ENCODE measurements at places on chromosomes 6 and 20.

GRCh38 chr6:93008375-93008774, 411.0 kb downstream of the EPHA7 start:
- DNase-seq = no peak

DNA sequence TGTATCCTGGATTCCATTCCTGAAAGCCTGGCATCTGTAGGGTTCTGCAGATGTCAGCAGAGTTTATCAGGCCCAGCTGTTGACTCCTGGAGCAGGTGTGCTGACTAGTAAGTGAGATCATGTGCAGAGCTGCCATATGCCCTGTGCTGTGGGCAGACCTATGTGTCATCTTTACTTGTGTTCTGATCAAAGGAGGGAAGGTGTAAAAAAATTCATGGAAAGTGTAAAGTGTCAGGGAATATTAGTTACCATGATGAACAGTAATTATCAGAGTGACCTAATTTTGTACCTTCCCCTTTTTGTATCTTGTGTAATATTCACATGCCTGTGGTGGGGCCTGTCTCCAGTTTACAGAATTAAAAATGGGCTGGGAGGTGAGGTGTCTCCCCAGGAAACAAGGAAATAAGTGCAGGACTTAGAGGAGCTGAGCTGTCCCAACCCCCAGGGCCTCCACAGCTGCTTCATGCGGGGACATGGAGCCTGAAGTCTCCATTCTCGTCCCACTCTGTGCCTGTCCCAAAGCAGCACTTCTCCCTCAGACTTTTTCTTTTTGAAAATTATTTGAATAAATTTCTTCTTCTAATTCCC, 148.2 kb upstream of the GGTLC1 start:
- no peak for DNase-seq

GRCh38 chr6:101344885-101345284, 48.6 kb upstream of the GRIK2 start:
- DNase-seq = no peak

DNA sequence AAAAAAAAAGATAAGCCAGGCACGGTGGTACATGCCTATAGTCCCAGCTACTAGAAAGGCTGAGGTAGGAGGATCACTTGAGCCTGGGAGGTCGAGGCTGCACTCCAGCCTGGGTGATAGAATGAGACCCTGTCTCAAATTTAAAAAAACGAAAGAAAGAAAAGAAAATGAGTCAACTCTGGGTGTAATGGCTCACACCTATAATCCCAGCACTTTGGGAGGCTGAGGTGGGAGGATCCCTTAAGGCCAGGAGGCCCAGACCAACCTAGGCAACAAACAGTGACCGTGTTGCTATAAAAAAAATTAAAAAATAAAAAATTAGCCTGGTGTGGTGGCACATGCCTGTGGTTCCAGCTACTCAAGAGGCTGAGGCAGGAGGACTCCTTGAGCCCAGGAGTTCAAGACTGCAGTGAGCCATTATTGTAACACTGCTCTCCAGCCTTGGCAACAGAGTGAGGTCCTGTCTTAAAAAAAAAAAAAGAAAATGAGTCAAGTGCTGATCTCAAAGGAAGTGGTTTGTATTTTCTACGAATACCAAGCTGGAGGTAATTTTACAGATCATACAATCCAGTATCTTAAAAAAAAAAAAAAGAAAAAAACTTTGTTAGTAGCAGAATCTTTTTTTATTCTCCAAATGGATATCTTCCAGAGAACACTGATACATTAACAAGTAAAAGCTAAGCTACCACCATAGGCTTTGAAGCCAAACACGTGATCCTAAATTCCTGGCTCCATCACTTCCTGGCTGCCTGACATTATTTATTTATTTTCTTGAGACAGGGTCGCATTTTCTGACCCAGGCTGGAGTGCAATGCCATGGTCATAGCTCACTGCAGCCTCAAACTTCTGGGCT, 5.7 kb downstream of the COMMD7 start:
- DNase-seq = no peak

- no peak for DNase-seq
Measured at GRCh38 chr20:10927936-10928840, 254.4 kb upstream of the JAG1 start.

- DNase-seq = no peak
Measured at GRCh38 chr20:32336918-32337347, 21.2 kb upstream of the ASXL1 start.

DNA sequence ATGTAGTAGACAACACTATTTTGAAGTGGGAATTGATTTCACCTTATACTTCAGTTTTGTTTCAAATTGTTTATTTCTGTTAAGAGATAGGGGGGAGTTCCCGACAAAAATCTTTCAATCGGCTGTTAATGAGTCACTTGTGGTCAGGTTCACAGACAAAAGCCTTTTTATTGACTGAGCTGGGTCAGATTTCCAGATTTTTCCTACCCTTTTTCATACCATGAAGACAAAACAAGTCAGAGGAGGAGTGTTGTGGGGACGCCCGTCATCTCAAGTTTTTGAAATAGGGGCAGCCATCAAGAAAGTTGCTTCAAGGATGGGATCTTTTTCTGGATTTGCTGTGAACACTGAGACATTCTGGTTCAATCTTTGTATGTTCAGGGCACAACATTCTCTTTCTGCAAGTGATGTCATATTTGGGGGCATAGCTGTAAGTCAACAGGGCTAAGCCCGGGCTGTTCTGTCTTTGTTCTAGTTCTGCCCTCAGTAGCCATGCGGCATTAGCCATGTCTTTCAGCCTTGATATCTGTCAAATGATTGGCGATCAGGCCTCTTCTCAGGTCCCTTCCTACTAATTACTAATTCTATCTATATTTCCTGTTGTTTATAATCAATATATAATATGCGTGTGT, 496.0 kb upstream of the MARCKS start:
- DNase-seq = no peak

- DNase-seq = no peak
Measured at GRCh38 chr6:168291450-168291849, 28.1 kb downstream of the DACT2 start.

GRCh38 chr6:28373925-28374324, 24.2 kb downstream of the ZKSCAN3 start:
- no peak for DNase-seq

- no peak for DNase-seq
Measured at GRCh38 chr6:169101036-169101805, 152.4 kb downstream of the THBS2 start.

DNA sequence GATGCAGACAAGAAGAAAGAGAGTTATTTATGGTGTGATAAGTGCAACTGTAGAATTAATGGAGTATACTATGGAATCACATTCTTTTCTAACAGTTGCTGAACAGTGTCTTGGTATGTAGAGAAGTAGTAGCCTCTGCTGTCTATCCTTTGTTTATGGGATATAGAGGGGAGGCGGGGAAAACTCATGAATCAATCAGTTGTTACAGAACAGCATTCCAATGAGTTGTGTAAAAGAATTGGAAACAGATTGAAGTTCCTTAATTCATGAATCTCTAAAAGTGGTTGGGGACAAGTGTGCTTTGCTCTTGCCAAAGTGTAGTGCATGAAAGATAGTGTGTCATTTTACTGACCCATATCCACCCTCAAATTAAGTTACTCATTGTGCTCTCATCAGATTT, 77.7 kb downstream of the FLRT3 start:
- DNase-seq = no peak

- DNase-seq = no peak
Measured at GRCh38 chr20:4555188-4555890, 166.4 kb upstream of the PRND start.

GRCh38 chr20:57475388-57476083, 49.4 kb downstream of the CTCFL start:
- DNase-seq = no peak

- no peak for DNase-seq
Measured at GRCh38 chr6:150363733-150364132, 5.1 kb upstream of the IYD start.

GRCh38 chr6:12751694-12752325, 35.2 kb downstream of the PHACTR1 start:
- DNase-seq = no peak

DNA sequence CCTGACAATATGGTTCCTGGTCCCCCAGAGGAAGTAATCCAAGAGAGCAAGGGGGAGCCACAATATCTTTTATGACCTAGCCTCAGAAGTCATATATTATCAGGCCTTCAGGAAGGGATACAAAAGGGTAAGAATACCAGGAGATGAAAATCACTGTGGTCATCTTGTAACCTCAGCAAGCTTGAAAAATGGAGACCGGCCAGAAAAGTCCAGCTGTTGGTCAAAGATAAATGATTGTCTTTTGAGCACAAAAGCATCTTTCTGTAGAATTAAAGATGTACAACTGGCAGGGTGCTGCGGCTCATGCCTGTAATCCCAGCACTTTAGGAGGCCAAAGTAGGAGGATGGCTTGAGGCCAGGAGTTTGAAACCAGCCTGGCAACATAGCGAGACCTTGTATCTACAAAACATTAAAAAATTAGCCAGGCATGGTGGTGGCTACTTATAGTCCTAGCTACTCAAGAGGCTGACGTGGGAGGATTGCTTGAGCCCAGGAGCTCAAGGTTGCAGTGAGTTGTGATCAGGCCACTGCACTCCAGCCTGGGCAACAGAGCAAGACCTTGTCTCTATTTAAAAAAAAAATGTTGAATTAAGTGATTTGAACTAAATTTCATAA, 118.0 kb upstream of the MARCKS start:
- DNase-seq = no peak

GRCh38 chr6:64255000-64255399, 619.4 kb downstream of the PHF3 start:
- DNase-seq = no peak

DNA sequence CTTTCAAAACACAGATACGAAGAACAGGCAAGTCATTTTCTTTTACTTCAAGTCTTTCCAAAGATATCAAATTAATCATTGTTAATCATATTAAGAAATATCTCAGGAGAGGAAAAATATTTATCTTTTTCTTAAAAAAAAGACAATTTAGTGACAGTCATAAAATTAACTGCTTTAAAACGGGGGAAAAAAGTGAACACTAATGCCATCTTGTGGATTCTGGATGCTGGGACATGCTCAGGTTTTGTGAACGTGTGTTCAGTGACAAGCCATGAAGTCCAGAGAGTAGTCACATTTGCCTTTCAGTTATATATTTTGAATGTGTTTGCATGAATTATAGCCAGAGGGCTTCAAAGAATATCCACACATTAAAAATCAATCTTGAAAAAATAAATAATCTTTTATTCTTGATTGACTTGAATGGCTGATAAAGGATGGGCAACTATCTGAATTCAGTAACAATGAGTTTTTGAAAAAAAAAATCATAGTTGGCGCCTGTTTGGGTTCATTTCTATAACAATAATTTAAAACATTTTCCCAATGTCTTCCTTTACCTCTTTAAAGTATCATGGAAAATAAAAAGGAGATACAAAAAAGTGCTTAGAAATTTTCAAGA, 74.7 kb upstream of the NOX3 start:
- no peak for DNase-seq

DNA sequence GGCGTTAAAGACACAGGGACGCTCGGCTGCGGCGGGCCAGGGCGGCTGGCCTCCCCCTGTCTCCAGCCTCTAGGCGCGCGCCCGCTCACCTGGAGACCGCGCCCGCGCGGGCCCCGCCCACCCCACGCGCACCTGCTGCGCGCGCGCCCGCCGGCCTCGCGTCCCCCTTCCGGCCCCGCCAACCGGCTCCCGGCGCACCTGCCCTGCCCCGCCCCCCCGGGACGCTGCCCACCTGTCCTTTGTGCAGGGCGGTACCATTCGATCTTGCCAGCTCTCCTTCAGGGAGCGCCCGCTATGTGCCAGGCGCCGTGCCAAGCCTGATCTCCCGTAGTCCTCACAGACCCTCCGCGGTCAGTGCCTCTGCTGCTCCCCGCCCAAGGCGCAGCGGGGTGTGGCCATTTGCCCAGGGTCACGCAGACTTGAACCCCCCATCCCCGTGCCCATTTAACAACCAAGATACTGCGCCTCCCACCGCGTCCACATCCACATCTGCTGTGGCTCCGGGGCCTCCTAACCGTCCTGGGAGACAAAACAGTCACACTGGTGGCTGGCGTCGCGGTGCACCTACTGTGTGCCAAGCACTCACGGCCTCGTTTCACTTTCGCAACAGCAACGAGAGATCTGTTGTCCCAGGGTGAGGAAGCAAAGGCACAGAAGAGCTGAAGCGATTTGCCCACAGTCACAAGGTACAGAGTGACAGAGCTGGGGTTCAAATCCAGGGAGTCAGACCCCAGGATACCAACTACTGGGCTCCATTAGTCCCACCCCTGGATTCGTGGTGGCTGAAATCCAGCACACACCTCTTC, 48.1 kb downstream of the NOL4L start:
- DNase-seq = no peak

DNA sequence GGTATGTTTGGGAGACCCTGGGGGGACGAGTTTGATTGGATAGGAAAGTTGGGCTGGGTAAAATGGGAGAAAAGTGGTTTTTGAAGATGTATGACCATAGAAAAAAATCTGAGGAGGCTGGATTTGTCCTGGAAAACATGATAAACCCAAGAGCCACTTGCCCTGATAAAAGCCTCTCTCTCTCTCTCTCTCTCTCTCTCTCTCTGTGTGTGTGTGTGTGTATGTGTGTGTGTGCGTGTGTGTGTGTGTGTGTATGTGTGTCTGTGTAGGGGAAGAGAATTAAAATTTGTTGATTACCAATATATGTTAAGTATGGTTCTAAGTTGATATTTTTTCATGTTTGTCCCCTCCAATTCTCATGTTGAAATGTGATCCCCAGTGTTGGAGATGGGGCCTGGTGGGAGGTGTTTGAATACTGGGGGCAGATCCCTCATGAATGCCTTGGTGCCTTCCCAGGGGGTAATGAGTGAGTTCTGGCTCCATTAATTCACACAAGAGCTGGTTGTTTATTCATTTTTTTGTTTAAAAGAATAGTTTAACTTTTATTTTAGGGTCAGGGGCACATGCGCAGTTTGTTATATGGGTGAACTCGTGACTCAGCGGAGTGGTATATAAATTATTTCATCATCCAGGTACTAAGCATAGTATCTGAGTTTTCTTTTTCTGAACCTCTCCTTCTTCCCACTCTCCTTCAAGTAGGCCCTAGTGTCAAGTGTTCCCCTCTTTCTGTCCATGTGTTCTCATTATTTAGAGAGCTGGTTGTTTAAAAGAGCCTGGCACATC, 208.8 kb downstream of the TFAP2B start:
- no peak for DNase-seq

DNA sequence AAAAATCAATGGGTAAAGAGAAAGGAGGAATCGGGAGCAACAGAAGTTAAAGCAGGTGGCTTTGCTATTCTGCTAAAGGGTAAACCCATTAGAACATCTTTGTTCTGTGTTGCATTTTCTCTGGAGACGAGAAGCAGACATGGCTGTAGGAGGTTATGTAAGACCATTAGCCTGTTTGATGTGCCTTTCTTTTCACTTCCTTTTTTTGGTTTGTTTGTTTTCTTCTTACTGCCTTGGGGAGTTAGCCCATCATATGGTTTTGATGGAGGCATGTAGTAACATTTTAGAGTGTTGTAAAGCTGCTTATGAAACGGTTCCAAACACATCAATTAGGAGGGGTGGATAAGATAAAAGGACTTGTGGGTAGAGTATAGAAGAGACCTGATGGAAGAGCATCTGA, 131.0 kb downstream of the DOK5 start:
- no peak for DNase-seq

GRCh38 chr6:164216839-164217238, 802.3 kb downstream of the QKI start:
- DNase-seq = no peak

DNA sequence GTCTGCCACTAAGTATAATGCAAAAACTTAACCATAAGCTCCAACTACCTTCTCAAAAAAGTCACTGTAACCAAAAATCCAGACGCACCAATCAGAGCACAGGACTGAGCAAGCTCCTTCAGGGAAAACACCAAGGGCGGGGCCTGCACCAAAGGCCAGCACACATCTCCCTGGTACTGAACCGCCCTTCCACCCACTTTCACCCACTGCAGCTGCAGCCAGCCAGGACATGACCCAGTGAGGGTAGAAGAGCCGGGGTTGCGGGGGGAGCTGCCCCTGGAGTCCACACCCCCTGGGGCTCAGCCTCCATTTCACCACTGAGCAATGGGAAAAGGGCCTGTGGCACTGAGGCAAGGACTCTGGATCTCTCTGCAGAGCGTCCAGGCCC, 54.3 kb downstream of the TAF4 start:
- DNase-seq = no peak

Data from amygdala (tissue), 56 donors.